Activated CD4-positive, alpha-beta T cell treated with anti-CD3 and anti-CD28 coated beads for 48 hours (primary cell): ENCODE measurements at places on chromosomes 5 and 9.

DNA sequence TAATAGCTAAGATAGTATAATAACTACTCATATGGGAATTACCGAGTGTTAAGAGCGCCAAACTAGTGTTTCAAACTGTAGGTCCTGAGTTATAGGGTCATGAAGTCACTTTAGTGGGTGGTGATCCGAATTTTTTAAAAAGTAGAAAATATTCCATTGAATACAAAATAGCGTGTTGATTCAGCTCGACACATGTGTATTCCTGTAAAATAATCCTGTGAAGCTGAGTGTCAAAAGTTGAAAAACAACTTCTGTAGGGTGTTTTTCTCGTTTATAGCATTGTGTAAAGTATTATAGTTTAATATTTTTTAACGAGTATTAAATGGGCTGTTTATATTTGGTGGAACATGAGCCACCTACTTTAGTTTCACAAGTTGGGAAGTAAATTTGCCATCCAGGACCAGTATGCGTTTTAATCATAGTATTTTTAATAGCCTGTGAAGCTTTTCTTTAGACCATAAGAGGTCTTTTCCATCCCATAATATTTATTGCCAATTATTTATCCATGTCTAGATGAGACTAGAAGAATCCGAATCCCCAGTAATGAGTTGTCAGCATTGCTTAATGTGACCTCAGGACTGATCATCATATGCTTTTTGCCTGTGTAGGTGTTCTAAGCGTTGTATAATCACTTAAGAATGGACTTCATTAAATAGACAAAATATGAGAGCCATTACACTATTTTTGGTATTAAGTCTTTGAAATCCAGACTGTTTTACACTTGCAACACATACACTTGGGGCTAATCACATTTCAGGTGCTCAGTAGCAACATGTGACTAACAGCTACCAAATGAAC, 84.1 kb downstream of the PTPDC1 start:
- DNase-seq = no peak

GRCh38 chr5:142404046-142404477, 79.2 kb upstream of the SPRY4 start:
- DNase-seq = no peak

GRCh38 chr5:168987543-168988300, 313.2 kb downstream of the SLIT3 start:
- DNase-seq = peak; percentile 76

DNA sequence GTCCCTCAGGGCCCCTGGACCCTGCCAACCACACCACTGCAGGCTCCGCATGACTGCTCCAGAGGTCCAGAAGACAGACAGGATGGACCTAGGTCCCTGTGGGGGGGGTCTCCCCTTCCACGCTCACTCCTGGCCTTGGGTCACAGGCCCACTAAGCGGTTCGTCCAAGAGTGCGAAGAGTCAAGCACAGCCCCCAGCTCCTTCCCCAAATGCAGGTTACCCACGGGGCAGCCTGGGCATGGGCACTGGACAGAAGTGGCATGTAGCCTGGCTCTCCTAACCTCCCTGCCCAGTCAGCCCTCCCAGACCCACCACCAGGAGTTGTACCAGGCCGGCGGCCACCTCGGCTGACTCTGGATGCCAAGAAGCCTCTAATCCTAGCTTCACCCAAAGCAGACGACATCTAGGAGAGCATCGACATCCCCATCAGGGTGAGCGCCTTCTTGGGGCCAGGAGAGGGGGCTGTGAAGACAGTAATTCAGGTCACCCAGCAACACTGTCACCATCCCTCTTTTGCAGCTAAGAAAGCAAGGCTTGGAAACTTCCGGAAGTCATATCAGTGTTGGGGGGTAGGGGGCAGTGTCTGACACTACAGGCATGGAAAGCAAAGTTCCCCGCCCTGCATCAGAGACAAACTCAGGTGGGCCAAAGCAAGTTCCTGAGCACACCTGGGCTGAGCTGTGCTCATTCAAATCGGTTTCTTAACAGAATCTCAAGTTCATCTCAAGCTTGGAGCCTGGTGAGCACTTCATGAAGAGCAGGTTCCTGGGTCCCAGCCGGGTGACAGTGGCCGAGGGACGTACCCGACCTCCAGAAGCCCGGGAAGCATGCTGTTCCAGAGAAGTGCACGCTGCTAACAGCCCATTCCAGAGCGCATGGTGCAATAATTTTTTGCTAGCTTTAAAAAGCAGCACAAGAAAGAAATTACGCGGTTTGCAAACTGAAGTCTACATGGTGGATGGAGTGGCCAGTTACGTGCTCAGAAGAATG, 68.7 kb downstream of the SEMA4D start:
- peak; percentile 72 for DNase-seq

GRCh38 chr9:4519604-4520003, 29.3 kb downstream of the SLC1A1 start:
- peak; percentile 45 for DNase-seq

DNA sequence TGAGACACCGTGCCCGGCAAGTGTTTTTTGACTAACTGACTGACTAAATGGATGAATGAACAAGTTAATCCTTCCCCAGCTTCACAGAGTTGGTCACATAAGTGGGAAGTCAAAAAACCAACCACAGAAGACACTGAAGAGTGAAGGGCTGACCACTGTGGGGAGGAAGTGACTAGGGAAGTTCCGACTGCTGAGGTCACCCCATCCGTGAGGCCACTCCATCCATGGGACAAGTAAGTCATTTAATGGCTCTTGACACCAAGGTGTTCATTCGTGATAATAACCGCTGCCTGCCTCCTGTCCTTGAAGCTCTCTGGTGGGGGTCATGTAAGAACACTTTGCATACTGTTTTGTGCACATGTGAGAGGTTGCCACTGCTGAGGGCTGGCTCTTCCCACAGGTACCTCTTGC, 22.2 kb upstream of the CXCL14 start:
- no peak for DNase-seq
